ENCODE measurements at places on chromosomes 7 and 10.

DNA sequence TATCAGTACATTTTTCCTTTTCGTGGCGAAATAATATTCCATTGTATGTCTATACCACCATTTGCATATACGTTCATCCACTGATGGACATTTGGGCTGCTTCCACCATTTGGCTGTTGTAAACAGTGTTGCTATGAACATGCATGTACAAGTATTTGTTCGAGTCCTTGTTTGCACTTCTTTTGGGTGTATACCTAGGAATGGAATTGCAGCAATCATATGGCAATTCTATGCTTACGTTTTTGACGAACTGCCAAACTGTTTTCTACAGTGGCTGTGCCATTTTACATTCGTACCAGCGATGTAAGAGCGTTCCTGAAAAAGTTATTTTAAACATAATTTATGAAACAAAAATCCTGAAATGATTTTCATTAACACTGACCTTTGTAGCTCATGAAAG is 79.5 kb downstream of the HIPK2 start:
- no peak for DNase-seq

GRCh38 chr10:64873088-64873487 is 1351.9 kb downstream of the REEP3 start:
- DNase-seq, result no peak

- no peak for DNase-seq
Measured at GRCh38 chr10:110858297-110858934, 13.3 kb upstream of the PDCD4 start.

- DNase-seq, result no peak
Measured at GRCh38 chr7:101941481-101942383, 124.3 kb downstream of the CUX1 start.

GRCh38 chr7:44768628-44769371 is 20.2 kb downstream of the ZMIZ2 start:
- DNase-seq, result no peak

- no peak for DNase-seq
Measured at GRCh38 chr10:74150204-74150989, at the start of gene AP3M1. Gene AP3M1 (minus strand): TSS chr10:74150828. CDS start chr10:74138379, 12,449 bp downstream.

DNA sequence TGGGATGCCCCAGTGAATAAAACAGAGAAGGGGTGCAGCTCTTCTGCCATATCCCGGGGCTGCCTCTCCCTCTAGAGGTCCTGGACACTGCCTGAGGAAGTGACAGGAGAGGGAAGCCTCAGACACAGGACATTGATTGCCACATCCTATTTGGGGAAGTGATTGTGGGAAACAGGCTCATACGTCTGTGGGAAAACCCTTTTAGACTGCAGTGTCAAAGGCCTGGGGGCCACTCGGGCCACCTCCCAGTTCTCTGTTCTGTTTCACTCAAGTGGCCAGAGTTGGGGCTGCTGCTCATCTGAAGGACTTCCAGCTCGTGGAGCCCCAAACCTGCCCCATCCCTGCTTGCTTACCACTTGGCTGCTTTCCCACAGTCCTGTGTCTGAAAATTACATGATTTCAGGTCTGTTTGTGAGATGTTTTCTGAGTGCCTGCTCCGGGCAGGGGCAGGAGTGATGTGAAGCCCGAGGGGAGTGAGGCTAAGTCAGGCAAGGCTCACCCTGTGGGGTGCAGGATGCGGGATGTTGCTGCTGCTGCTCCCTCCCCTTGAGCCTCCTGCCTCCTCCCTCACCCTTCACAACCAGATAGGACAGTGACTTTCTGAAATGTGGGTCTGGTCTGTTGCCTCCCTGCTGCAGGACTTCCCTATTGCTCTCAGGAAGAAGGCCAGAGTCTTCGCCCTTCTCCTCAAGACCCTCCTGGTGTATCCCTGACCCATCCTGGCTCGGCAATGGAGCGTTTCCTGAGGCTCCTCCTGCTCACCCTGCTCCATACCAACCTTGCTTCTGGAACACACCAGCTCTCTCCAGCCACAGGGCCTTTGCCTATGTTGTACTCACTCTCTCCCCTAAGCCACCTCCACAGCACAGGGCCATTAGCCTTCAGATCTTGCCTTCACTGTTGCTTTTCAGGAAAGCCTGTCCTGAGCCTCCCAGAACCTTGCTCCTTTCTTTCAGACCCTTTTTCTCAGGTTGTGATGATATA is 58.4 kb downstream of the NEURL1 start:
- no peak for DNase-seq

- no peak for DNase-seq
Measured at GRCh38 chr7:641269-641671, 85.2 kb upstream of the DNAAF5 start.

All from NCI-H2081 treated with DMSO at 0.1 percent for 48 hours (cell line).